ENCODE measurements at places on chromosomes 7 and 10. TPM values are rescaled to one million over a fixed set of nuclear protein-coding genes. Genes with fewer than 3 reads are reported as not detected.
A peak's percentile ranks its signal among the peaks of the same experiment; 100 is the strongest.

GRCh38 chr7:1175597-1175966 lies 15.6 kb upstream of the ZFAND2A start:
- no peaks in the 10 kb centered on the region for H3K27me3 ChIP-seq
- no peak overlapping the region for H3K4me3 ChIP-seq
- peak overlapping the region; percentile 32 for H3K27ac ChIP-seq
- no peaks in the 10 kb centered on the region for H3K36me3 ChIP-seq

The NPC1L1 gene
- total RNA-seq: 16.4 TPM

DNA sequence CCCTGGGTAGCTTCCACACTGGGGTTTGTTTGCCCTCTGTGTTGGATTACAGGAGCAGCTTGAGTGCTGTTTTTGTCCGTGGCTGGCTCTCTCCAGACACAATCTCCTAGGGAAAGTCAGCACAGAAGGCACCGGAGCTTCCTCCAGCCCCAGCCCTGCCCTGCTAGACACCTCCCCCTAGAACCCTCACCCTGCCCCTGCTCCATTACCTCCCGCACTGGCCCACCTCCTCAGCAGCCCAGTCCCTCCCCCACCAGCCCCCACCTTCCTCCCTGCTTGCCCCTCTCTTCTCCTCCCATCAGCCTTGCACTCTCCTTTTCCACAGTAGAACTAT lies 130.5 kb downstream of the ADCY1 start:
- H3K4me3 ChIP-seq: no peak overlapping the region
- peak overlapping the region; percentile 37 for H3K27ac ChIP-seq
- H3K36me3 ChIP-seq: peaks cover 41% of the 10 kb centered on the region
- peak; percentile 17 for DNase-seq
- H3K27me3 ChIP-seq: no peaks in the 10 kb centered on the region

DNA sequence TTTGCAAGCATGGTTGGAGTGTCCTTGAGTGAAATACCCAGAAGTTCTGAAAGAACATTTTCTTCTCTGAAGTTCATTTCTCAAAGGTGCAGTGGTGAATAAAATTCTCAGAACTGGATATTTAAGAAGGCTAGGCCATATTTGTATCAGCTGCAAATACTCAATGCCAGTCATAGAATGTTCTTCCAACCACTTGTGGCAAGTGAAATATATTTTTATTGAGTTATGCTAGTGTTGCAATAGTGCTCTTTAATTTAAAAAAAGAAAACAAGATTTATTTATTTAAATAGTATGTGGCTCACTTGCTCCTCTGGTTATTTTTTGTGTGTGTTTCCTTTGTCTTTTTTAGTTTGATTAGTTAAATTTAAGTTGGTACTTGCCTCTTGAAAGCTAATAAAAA lies 64.5 kb downstream of the PALS2 start:
- H3K4me1 ChIP-seq: no peaks in the 10 kb centered on the region
- H3K27ac ChIP-seq: no peak overlapping the region
- H3K27me3 ChIP-seq: no peaks in the 10 kb centered on the region
- no peak overlapping the region for H3K4me3 ChIP-seq
- no peak for DNase-seq
- peaks cover 3% of the 10 kb centered on the region for H3K36me3 ChIP-seq

The FOXI2 gene
- total RNA-seq: under 0.01 TPM

DNA sequence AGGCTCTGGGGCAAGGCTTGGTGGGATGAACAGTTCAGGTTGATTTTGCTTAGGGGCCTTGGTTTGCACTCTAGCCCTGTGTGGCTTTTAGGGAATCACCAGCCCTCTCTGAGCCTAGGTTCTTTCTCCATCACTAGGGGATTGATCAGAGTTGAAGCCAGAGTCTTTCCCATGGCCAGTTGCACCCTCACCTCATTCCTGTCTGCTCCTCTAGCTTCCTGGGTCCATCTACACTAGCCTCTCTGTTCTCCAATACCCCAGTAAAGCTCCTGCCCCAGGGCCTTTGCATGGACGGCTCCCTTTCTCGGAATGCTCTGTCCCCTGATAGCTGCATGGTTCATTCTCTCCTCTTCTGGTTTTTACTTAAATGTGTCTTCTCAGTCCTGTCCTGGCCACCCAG lies 40.4 kb downstream of the SORCS3 start:
- no peaks in the 10 kb centered on the region for H3K36me3 ChIP-seq
- H3K27me3 ChIP-seq: peaks cover 4% of the 10 kb centered on the region
- no peak overlapping the region for H3K27ac ChIP-seq
- no peaks in the 10 kb centered on the region for H3K4me1 ChIP-seq

The HOXA7 gene
- total RNA-seq: 0.05 TPM

The LRGUK gene
- 0.09 TPM for total RNA-seq

The ANKRD22 gene
- 1.0 TPM for total RNA-seq

- no peak overlapping the region for H3K4me3 ChIP-seq
- H3K4me1 ChIP-seq: no peaks in the 10 kb centered on the region
- H3K36me3 ChIP-seq: no peaks in the 10 kb centered on the region
- no peaks in the 10 kb centered on the region for H3K27me3 ChIP-seq
- DNase-seq: no peak
- H3K27ac ChIP-seq: no peak overlapping the region
Observed at GRCh38 chr7:155935726-155936125, 123.5 kb upstream of the SHH start.

DNA sequence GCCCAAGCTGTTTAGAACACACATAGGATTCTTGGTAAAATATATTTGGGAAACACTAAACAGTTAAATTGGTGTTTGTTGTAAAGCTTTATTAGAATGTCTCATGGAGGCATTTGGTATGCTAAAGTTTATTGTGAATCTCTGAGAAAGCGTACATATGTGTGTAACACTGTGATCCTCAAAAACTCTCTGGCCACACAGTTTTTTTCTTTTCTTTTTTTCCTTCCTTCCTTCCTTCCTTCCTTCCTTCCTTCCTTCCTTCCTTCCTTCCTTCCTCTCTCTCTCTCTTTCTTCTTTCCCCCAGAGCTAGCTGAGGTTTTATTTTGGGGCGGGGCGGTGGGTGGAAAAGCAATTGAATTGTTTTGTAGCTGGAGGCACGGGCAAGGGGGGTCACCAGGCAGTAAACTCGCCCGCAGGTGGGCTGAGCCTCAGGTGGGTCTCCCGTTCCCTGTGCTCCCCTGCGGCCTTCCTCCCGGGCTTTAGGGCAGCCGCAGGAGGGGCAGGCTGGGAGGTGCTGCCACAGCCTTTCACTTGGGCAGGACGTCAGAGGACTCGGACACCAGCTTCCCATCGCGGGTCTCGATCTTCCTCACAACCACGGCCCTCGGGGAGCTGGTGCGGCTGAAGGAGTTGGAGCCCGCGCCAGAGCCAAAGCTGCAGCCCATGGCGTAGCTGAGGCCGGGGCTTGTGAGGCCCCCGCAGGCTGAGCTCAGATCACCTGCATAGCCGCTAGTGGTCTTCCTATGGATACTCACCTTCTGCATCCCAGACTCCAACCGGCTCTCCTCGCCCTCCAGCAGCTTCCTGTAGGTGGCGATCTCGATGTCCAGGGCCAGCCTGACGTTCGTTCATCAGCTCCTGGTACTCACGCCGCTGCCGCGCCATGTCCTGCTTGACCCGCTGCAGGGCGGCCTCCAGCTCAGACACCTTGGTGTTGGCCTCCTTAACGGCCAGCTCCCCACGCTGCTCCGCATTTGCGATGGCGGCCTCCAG lies 459.0 kb downstream of the GATA3 start:
- no peak overlapping the region for H3K27ac ChIP-seq
- H3K4me3 ChIP-seq: no peak overlapping the region
- H3K36me3 ChIP-seq: no peaks in the 10 kb centered on the region

The SH2B2 gene
- total RNA-seq: 1.0 TPM

- H3K27me3 ChIP-seq: no peaks in the 10 kb centered on the region
- no peak overlapping the region for H3K4me3 ChIP-seq
- peaks cover 9% of the 10 kb centered on the region for H3K4me1 ChIP-seq
- H3K27ac ChIP-seq: no peak overlapping the region
- H3K36me3 ChIP-seq: no peaks in the 10 kb centered on the region
Observed at GRCh38 chr10:64054392-64054791, 533.2 kb downstream of the REEP3 start.

The HOGA1 gene
- 21.8 TPM for total RNA-seq

- peak overlapping the region; percentile 70 for H3K27ac ChIP-seq
- no peaks in the 10 kb centered on the region for H3K27me3 ChIP-seq
- peaks cover 13% of the 10 kb centered on the region for H3K4me1 ChIP-seq
- DNase-seq: no peak
- H3K4me3 ChIP-seq: peak overlapping the region; percentile 46
- H3K36me3 ChIP-seq: no peaks in the 10 kb centered on the region
Observed at GRCh38 chr7:105269397-105269796, 119.3 kb downstream of the SRPK2 start.

- H3K36me3 ChIP-seq: no peaks in the 10 kb centered on the region
- no peak for DNase-seq
- H3K4me1 ChIP-seq: peaks cover 45% of the 10 kb centered on the region
- no peak overlapping the region for H3K27ac ChIP-seq
- no peaks in the 10 kb centered on the region for H3K27me3 ChIP-seq
Observed at GRCh38 chr10:121532292-121532864, 65.9 kb downstream of the FGFR2 start.

DNA sequence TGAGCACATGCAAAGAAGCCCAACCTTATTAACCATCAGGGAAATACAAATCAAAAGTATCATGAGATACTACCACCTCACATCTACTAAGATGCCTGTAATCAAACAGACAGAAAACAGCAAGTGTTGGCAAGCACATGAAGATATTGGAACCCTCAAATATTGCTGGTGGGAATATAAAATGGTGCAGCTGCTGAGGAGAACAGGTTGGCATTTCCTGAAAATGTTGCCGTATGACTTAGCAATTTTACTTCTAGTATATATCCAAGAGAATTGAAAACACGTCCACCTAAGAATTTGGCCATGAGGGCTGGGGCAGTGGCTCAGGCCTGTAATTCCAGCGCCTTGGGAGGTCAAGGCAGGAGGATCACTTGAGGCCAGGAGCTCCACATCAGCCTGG lies 39.4 kb upstream of the TNRC18 start:
- no peaks in the 10 kb centered on the region for H3K27me3 ChIP-seq
- H3K27ac ChIP-seq: no peak overlapping the region
- no peak for DNase-seq
- no peaks in the 10 kb centered on the region for H3K36me3 ChIP-seq
- no peak overlapping the region for H3K4me3 ChIP-seq
- no peaks in the 10 kb centered on the region for H3K4me1 ChIP-seq

DNA sequence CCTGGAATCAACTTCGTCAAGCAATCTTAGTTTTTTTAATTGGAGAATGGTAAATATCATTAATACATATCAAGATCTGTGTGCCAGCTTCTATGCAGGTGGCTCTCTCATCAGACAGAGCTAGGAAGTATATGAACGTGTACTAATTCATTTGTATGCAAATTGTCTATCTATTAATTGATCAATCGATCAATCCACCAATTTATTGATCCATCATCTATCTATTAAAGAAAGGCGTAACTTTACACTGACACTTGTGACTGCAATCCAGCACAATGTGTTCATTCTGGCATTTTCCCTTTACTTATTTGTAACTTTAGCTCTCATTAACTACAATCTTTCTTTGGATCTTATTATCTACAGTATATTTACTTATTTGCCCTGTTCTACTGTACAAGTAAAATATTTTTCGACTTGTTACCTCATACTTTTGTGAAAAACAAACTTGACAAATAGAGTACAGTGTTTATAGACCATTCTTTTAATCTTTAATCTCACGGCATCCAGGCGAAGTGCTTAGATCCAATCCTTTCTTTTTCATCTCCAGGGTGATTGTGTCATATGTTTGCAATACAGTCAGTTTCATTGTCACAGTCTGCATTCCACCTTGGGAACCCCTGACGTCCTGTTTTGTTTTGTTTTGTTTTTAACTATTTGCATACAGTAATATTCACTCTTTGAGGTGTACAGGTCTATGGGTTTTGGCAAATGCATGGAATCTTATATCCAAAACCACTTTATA lies 22.0 kb upstream of the GHRHR start:
- DNase-seq: no peak
- H3K27me3 ChIP-seq: no peaks in the 10 kb centered on the region
- peaks cover 1% of the 10 kb centered on the region for H3K4me1 ChIP-seq
- no peak overlapping the region for H3K27ac ChIP-seq

The GLI3 gene
- 0.28 TPM for total RNA-seq
